CD8-positive, alpha-beta memory T cell (primary cell): ENCODE measurements at places on chromosomes 2 and 18.

- DNase-seq: no peak
These were observed 9.2 kb downstream of the POU3F3 start for GRCh38 chr2:104863146-104863467.

DNA sequence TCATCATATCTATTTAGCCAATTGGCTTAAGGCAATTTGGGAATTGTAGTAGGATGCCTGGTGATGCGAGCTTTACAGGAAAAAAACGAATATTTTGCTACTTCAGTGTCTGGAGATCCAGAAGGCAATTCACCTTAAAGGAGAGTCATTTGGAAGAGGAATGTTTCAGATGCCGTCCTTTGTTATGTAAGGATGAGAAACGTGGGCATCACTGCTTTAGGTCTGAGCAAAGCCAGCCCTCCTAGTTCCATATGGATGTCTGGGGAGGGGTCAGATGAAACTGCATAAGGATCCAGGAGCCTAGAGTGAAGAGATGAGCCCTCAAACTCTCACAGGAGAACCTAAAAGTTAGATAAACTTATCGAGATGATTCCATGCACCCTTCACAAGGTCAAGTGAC, 30.9 kb upstream of the DOCK10 start:
- DNase-seq: no peak

DNA sequence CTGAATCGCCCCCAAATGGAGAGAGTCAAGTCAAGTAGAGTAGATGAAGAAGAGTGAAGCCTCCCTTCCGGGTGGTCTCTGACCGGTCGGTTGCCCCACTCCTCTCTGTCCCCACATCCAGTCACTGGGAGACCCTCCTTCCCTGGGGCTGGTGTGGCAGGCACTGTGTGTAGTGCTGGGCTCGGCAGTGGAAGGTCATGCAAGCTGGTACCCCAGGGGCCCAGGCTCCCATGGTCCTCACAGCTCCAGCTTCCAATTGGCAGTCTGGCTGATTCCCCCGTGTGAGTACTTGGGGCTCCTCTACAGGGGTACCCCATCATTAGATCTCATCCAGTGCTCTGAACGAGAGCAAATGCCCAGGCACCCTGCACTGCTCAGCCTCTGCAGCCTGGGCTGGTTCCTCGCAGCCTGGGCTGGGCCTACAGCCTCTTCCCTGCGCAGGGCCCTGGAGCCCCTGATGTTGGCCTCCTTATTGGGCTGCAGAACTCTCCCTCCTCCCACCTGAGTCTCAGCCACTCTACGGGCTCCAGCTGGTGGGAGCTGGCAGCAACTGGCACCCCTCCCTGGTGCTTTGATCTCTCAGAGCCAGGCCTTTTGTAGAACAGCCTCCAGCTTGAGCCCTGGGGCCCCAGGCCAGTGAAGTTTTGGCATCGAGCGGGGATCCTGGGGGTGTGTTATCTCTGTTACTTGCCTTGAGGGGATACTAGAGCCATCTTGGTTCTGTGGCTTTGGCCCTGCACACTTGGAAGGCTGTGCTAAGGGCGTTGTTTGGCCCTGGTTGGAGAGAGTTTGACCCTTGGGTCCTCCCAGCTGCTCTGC, 187.8 kb upstream of the HDAC4 start:
- no peak for DNase-seq

DNA sequence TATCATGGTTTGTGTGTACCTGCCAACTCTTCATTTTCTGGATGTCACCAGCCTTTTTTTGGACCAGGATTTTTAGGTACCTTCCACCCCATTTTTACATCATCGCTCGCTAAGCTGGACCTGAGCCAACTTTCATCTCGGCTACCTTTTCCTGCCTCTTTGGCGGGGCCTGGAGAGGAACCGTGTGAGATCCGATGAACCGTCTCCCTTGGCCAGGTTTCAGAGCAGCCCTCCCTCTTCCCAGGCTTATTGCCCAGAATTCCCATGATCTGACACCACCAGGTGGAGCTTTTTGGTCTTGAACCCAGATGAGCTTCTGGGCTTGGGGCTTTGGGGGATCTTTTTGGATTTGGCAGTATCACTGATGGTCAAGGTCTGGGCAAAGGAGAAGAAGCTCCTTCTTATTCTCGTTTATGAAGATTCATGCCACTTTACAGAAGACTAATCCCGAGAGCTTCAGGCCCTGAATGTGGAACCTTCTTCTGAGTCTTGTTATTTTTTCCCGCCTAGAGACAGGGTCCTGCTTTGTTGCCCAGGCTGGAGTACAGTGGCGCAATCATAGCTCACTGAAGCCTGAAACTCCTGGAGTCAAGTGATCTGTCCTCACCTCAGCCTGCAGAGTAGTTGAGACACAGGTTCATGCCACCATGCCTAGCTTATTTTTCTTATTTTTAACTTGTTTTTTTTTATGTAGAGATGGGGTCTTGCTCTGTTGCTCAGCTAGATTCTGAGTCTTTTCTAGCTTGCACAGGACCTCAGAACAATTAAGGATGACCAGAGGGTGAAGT, 50.4 kb downstream of the GATA6 start:
- DNase-seq: no peak

- DNase-seq: no peak
These were observed 268.9 kb upstream of the TANK start for GRCh38 chr2:160891353-160891740.

GRCh38 chr2:176270100-176270750, 983 bp downstream of the MTX2 start:
- DNase-seq: no peak

DNA sequence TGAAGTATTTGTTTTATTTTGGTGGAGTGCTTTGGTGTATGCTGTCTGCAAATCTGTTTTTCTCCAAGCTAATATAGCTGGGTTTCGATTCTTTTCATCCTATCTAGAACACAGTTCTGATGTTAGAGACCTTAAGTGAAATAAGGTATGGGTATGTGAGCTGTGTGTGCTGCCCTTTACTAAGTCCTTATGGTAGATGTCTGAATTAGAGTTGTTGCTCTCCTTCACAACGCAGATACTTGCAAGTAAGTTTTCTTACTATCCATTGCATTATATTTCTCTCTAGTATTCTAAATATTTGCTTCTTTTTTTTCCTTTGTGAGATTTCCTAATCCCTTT, 38.6 kb downstream of the AGFG1 start:
- no peak for DNase-seq

- DNase-seq: no peak
These were observed 9.8 kb downstream of the IL36A start for GRCh38 chr2:113015042-113015441.

- no peak for DNase-seq
These were observed 62.1 kb upstream of the CTLA4 start for GRCh38 chr2:203805486-203805838.

DNA sequence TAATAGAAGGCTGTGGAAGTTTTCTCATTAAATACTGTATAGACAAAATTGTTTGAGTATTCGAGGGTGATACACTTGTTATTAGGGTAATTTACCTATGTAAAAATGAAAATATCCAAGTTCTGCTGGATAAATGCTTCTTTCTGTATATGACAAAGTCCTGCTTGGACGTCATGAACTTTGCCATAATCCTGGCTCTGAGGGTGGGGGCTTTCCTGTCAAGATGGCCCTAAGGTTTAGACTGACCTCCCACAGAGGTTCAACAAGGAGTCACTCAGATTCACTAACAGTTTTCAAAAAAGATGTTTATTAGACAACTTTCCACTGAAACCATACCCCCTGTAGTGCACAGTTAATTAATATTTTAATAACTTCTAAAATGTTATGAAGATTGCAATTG, 52.5 kb upstream of the NABP1 start:
- no peak for DNase-seq

DNA sequence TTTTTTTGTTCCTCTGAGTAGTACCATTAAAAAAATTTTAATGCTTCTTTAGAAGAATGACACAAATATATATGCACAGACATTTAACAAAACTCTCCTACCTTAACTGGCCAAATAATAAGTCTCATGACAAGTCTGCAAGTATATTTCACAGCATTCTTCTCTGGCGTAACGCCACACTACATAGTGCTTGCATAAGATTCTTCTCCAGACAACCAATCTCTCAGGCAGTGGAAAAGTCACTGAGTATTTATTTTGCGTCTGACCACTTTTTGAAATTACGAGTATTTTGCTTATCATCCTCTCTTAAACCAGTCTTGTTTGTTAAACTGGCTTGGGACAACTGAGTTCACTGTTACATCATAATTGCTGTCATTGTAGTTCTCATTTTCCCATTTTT, 749.2 kb downstream of the ADCYAP1 start:
- no peak for DNase-seq

DNA sequence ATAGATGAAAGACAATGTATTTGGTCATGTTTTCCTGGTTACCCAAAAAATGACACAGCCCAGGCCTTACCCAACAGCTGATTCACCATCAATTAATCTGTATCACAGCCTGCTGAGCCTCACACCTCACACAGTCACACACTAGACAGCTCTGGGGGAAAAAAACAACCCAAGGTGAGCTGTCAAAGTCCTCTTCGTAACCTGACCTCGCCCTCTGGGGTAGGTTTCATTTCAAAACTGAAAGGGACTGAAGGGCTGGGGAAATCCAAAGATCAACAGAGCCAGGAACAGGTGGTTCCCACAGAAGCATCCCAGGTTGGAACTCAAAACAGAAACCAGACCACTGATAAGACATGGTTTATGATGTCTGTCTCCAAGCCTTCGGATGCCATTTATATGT, 18.2 kb upstream of the PCBP1 start:
- DNase-seq: peak; percentile 80

- DNase-seq: no peak
These were observed 6.1 kb upstream of the CASP8 start for GRCh38 chr2:201254081-201254730.
